ENCODE measurements at places on chromosomes 6 and 20.

GRCh38 chr20:22100686-22101085 lies 395.2 kb downstream of the PAX1 start:
- DNase-seq: no peak

- DNase-seq: no peak
Measured at GRCh38 chr6:142947714-142948480, 2.9 kb upstream of the HIVEP2 start.

- no peak for DNase-seq
Measured at GRCh38 chr6:168103050-168103830, 24.2 kb upstream of the FRMD1 start.

- DNase-seq: no peak
Measured at GRCh38 chr20:5495939-5496338, 179.2 kb upstream of the PROKR2 start.

DNA sequence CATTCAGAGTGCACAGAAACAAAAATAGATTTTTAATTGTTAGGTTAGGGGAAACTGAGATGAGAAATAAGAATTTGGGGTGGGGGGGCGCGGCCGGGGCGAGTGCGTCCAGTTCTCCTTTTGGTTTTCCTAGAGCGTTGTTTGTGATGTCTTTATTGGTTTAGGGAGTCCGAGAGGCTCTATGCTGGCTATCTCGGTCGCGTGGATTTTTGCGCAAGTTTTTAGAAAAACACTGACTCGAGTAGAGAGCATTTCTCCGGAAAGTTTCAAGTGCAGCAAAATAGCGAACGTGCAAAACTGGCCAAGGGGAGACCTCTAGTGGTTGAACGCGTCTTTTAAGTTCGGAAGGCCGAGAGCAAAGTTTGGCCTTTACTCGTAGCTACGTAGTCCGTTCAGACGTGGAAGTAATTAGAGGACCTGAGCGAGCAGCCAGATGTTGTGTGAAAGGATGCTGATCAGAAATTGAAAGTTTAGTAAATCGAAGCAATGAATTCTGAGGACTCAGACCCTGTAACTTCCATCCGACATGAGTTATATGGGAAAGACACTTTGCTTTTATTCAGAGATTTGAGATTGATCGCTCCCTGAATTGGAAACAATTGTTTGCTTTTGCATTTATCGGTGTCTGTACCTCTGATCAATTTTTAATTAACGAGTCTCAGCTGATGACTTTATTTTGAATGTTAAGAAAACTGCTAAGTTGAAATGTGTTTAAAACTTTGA lies 2.7 kb downstream of the L3MBTL3 start:
- no peak for DNase-seq

- DNase-seq: no peak
Measured at GRCh38 chr6:79261666-79262065, 27.2 kb upstream of the HMGN3 start.

- DNase-seq: no peak
Measured at GRCh38 chr6:32815115-32815514, 1.7 kb downstream of the HLA-DOB start.

- DNase-seq: no peak
Measured at GRCh38 chr6:30724906-30725667, 4.9 kb downstream of the TUBB start.

DNA sequence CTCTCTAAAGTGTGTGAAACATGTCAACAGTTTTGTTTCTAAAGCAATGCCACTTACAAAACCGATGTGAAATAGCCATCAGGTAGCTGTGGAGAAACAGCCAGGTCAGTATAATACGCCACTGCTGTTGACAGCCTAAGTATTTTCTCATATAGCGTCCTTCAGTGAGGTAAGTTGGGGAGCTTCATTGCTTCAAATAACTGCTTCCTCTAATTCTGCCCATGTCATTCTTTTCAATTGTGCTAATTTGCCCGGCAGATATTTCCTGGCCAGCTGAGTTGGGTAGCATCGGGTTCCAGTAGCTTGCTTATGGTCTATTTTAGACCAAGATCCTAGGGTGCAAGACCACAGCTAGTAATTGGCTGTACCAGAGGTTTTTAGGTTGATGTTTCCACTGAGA lies 2.1 kb upstream of the ARMC2 start:
- DNase-seq: no peak
